ENCODE measurements at places on chromosomes 12 and 14.

DNA sequence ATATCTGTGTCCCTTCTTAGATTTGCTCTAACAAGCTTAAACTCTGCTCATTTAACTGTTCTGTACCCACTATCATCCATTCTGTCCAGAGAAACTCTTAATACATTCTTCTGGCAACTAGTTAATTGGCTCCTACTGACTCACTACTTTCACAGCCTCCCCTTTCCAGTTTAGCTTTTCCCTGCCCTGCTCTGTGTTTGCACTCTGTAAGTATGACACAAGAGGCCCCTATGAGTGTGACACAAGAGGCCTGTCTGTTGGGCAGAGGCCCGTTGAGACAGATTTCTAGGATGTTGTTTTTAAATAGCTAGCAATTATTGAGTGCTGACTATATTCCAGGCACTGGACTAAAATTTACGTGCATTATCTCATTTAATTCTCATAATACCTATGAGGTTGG is 246.0 kb upstream of the DAAM1 start:
- H3K4me3 ChIP-seq, result no peak overlapping the region
- H3K27me3 ChIP-seq, result no peaks in the 10 kb centered on the region
- no peak for DNase-seq
- H3K4me1 ChIP-seq, result no peaks in the 10 kb centered on the region
- H3K27ac ChIP-seq, result no peak overlapping the region

DNA sequence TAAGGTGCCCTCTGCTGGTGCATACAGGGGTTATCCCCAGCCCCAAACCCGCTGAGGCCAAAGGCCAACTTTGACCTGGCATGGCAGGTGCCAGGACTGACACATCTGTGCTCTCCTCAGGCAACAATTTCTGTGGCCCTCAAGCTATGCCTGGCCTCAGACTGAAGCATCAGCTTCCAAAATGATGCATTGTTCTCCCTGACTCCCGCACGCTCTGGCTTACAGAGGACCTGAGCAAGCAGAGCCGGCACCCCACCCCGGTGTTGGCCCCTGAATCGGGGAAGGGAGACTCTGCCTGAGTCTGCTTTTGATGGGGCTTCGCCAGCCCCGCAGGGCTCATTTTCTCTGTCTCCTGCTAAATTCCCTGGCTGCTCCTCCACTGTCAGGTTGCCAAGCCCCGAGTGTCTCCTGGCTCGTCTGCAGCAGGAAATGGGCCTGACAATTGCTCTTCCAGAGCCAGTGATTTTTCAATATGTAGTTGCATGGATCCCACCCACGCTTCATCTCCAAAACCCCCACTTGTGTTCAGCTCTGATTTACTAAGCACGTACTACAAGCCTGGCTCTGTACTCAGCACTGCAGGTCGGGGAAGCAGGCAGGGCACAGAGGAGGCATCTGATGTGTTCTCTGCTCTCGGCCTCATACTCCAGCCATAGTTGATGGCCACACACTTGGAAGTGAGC is 126.1 kb downstream of the SLC38A6 start:
- peak; percentile 22 for DNase-seq
- H3K4me3 ChIP-seq, result no peak overlapping the region
- peaks cover 4% of the 10 kb centered on the region for H3K36me3 ChIP-seq
- H3K27me3 ChIP-seq, result peaks cover 3% of the 10 kb centered on the region

- no peaks in the 10 kb centered on the region for H3K4me1 ChIP-seq
- no peak overlapping the region for H3K27ac ChIP-seq
- no peaks in the 10 kb centered on the region for H3K36me3 ChIP-seq
- H3K4me3 ChIP-seq, result no peak overlapping the region
- no peak for DNase-seq
- H3K27me3 ChIP-seq, result peaks cover 7% of the 10 kb centered on the region
Measured at GRCh38 chr12:11460343-11461023, 65.1 kb upstream of the PRB2 start.

- H3K4me3 ChIP-seq, result no peak overlapping the region
- no peaks in the 10 kb centered on the region for H3K4me1 ChIP-seq
- H3K36me3 ChIP-seq, result no peaks in the 10 kb centered on the region
- no peak for DNase-seq
Measured at GRCh38 chr12:108090932-108091678, 38.0 kb upstream of the WSCD2 start.

GRCh38 chr12:33676866-33677265 is 237.2 kb upstream of the SYT10 start:
- H3K4me3 ChIP-seq, result no peak overlapping the region
- H3K27me3 ChIP-seq, result no peaks in the 10 kb centered on the region
- H3K4me1 ChIP-seq, result no peaks in the 10 kb centered on the region
- DNase-seq, result no peak
- H3K27ac ChIP-seq, result no peak overlapping the region
